ENCODE measurements at places on chromosomes 16 and 17.

- no peak for DNase-seq
Observed at GRCh38 chr17:49373115-49373514, 11.1 kb upstream of the ZNF652 start.

GRCh38 chr16:69143116-69143515, 10.7 kb downstream of the UTP4 start:
- no peak for DNase-seq

GRCh38 chr17:35423761-35424160, 8.5 kb downstream of the SLFN12 start:
- DNase-seq, result no peak

DNA sequence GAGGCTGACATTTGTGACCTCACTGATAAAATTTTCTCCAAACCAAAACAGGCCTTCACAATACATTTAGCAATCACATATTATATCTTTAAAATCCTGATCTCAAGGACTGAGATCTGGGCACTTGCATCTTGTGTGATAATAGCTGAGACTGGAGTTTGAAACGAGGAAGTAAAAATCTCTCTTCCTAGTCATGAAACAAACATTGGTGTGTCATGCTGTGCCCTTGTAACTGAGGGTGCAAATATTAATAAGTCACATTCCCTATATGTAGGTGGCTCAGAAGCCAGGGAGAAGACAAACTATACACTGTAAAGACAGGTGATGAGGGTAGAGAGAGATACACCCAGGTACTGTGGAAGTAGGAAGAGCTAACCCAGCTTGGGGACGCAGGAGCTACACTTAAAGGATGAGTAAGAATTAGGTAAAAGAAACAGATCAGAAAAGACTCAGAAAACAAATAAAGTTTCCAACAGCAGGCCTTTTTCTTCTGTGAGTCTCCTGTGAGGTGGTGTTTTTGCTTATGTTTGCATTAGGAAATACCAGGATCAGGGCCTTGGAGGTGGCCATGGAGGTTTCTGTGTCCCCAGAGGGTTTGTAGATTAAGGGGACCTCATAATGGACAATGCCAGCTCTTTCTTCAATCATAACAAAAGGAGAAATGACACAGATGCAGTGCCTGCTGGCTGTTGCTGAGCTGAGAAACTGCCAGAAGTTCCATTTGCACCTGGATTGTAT, 335.7 kb downstream of the GRIN2A start:
- no peak for DNase-seq

DNA sequence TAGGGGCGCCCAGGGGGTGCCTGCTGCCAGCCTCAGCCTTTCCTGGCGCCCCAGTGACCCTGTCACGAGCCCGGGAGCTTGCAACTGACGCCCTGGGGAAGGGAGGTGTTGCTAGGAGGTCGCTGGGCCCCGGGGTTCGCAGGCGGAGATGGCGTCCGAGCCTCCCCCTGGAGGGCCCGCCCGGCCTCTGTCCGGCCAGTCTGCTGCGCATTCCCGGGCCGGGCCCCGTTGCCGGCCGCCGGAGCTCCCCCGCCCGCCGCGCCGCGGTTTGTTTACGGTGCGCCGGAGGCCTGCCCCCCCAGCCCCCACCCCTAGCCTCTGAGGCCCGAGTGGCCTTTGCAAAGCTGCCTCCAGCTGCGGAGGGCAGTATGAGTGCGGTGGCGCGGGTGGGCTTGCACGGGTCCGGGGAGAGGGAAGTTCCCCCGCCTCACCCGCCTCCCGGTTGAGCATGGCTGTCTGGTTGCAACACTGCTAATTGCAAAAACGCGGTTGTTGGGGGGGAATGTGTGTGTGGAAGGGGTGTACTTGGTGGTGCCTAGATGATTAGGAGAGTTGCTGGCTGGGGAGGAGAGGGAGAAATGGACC, 514 bp downstream of the THRA start:
- DNase-seq, result no peak

DNA sequence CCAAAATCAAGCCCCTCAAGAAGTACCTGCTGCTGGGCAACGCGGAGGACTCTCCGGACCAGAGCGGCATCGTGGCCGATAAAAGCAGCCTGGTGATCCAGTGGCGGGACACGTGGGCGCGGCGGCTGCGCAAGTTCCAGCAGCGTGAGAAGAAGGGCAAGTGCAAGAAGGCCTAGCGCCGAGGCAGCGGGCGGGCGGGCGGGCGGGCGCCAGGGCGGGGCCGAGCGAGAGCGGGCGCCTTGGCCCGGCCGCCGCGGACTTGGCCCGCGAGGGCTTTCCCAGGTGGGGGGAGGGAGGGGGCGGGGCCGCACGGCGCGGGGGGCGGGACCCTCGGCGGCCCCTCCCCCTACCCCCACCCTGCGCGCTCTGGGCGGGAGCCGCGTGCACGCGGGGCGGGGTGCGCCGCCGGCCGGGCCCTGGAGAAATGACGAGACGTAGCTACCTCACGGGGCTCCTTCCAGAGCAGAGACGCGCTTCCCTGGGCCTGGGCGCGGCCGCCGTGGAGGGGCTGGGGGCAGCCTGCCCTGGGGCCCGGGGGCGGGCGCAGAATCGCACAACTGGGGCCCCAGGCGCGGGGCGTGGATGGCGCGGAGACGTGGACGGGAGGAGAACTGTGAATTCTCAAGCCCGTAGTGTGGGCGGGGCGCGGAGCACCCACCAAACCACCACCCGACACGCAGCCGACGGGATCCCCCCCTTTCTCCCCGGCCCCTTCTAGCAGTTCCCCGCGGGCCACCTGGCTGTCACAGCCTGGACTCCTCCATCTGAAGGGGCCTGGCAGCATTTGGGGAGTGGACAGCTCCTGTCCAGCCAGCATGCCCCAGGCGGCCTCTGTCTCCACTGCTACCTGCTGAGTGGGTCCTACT, 218.7 kb downstream of the NTN1 start:
- DNase-seq, result no peak

DNA sequence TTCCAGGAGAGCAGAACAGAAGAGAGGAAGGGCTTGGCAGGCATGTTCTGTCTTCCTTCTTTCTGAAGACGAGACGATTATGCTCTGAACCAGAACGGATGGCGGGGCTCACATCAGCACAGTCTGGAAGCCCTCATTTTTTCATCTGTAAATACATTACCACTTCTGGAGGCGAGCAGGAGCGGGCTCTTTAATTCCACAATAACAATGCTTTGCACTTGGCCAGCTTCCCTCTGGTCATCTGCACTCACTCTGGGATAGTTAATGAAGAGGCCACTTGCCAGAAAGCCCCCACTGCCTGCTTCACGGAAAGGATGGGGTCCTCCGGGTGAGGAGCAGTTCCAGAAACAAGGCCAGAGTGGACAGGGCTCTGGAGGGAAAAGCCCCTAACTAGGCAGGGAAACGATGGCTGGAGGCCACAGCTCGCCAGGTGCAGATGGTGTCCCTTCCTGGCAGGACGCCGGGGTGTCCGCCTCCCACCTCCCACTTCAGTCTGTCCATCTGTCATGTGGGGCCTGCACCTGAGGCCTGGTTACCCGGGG, 13.1 kb upstream of the BCAR1 start:
- DNase-seq, result no peak

DNA sequence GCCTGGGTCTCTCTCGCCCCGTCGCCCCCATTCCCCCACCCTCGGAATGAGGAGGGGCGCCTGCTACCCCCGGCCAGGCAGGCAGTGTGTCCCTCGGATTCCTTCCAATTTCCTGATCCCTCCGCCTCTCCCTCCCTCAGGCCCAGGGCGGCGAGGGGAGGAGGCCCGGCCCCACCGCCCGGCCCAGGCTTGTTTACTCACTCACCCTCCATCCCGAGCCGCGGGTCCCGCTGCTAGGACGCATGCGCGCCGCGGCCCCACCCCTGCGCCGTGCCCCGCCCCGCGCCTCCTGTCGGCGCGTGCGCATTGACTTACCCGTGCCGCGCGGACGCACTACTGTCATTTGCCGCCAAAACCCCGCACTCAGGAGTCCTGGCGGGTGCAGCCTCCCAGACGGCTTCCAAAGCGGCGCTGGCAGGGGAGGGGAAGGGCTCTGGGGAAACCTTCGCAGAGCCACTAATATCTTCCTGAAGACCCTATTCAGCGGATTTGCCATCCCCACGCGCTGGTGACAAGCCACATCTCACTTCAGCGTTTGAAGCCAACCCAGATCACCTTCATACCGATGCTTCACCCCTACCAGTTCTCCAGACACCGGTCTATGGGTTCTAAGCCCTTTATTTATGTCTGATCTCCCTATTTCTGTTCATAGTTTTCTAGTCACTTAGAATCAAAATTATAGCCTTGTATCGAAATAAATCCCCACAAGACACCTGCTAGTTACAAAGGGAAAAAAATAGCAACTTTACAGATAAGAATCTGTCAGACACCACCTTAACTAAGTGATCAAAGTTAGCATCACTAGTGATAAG, at the start of gene EZH1:
Gene EZH1 (minus strand): TSS at position 235 of the 812 bp plus-strand sequence. CDS start 16,099 bp downstream, outside the sequence.
- DNase-seq, result peak; percentile 69

DNA sequence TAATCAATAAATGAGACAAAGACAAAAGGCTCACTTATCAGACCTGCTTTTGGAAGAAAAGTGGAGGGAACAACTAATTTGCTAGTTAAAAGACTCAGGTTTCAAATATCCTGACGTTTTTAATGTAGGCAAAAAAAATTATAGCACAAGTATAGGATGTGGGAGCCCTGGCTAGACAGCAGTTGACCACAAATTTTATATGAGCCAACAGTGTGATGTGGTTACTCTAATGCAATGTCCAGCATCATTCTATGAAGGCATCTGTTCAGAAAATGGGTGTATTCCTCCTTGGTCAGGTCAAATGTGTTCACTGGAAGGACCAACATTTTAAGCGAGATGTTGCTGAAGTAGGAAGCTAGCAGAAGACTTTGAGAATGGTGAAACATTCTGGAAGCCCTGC, 237.4 kb downstream of the MAP2K6 start:
- no peak for DNase-seq

DNA sequence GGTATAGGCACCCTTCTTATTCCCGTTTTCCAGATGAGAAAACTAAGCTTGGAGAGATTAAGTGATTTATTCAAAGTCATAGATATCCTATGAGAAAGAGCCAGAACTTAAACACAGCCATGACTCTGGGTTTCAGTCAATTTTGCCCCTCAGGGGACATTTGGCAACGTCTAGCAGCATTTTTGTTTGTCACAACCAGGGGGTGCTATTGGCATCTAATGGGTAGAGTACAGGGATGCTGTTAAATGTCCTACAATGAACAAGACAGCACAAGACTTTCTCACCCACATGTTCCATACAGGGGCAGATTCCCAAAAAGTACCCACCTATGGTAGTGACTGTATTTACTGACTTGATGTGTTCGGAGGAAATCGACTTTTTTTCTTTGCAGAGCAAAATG, 4.8 kb upstream of the SHISA9 start:
- no peak for DNase-seq

DNA sequence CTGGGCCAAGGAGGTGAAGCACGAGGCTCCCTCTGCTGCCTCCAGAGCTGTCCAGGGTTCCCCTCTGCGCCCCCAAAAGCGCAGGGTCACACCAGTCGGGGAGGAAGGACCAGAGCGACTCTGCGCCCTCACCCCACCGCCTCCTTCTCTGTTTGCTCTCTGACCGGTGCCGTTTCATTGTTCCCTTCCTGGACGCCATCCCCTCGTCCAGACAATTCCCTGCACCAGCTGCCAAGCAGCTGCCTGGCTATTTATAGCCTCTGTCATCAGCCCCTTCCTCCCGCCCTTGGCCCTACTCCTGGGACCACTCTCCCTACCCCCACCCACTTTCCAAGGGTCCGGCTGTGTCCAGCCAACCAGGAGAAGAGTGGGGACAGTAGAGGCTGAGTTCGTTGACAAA, 68.8 kb upstream of the CREBBP start:
- no peak for DNase-seq
